Pulmonary artery endothelial cell (primary cell): ENCODE measurements at places on chromosomes 1 and 21. TPM values are rescaled to one million over a fixed set of nuclear protein-coding genes. Genes with fewer than 3 reads are reported as not detected.

CLEC20A gene
- total RNA-seq = not detected in 2 replicates

DNA sequence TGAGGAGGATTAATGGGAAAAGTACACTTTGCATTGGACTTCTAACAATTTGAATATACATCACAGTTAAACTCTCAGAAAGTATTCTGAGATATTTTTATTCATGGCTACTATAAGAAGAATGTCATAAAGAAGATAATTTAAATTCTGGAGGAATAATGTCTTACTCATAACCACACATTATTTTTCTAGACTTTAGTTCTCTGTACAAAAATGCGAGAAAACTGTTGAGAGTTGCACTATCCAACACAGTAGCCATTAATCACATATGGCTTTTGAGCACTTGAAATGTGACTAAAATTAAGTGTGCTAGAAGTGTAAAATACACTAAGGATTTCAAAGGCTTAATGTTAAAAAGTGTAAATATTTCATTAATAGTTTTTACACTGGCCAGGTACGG lies 53.8 kb downstream of the CRB1 start:
- DNase-seq = no peak

DNA sequence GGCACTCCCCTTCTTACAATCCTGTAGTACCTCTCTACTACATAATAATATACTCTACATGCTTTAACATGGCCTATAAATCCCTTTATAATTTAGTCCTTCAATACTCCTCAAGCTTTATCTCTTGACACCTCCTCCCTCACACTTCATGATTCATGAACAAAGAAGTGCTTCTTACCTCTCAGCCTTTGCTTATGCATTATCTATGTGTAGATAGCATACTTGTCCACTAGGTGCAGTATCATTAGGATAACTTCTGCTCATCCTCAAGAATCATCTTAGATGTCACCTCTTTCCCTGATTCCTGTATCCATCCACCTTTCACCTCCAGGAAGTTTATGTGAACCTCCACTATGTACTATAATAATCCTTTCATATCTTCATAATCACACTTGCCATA lies 74.4 kb downstream of the COL24A1 start:
- DNase-seq = no peak

- DNase-seq = no peak
These were observed 122.2 kb downstream of the CCDC185 start for GRCh38 chr1:223515421-223515820.

DNA sequence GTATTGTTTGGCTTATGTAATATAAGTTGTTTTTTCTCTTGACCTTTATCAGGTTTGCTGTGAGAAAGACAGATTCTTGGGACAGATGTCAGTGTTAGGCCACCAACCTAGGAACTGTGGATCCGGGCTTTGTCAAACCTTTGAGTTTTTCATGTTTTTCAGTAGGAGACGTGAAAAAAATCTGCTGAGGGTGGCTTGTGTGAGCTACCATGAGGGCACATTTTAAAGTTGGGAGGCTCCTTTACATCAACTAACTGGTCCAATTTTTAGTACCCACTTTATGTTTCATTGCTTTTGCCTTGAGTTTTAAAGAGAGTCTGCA lies 801 bp downstream of the RPS6KC1 start:
- DNase-seq = no peak

DNA sequence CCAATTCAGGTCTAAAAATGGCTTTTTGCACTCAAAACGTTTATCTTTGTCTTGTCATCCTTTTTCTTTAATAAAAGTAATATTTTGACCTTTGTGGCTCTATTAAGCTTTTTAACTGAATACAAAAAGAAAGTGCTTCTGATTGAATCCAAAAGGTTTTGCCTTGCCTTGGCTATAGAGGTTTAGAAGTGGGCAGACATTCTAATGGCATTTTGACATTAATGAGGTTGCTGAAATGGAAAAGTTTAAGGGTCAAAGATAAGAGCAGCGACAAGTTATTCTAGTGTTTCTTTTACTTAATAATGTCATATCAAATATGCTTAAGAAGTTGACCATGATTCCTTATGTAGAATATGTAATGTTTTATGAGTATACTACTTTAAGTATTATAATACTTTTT lies 120.2 kb downstream of the ADGRL2 start:
- DNase-seq = no peak
